ENCODE measurements at places on chromosomes 6 and 20.

DNA sequence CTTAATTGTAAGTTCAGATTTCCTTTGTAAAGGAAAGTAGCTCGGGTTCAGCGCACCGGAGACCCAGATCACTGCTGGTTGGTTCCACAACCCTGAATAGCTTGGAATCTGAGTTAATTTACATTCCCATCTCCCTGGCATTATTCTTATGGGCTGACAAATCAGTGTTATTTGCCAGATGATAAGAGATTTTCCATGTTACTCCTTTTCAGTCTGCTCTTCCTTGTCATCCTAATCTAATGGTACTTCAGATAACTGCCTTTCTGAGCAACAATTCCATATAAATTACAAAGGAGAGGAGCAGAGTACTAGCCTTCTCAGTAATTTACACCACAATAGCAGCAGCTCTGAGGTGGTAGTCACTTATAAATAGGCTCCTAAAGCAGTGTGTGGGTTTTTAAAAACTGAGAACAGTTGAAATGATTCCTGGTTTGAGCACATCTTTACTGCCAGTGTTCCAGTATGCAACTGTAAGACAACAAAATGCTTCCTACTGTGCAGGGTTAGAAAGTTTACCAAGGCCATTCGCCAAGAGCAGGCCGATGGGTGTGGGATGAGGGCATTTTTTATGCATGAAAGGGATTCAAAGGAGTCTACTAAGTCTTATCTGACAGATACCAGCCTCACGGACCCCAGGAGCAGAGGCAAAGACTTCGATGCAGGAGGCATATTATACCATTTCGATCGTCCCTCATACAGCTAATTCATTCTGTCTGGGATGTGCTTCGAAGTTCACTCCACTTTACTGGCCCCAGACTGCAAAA, 89.7 kb downstream of the NDUFAF5 start:
- DNase-seq, result peak; percentile 8

- no peak for DNase-seq
Observed at GRCh38 chr6:15504040-15504495, 158.8 kb downstream of the DTNBP1 start.

DNA sequence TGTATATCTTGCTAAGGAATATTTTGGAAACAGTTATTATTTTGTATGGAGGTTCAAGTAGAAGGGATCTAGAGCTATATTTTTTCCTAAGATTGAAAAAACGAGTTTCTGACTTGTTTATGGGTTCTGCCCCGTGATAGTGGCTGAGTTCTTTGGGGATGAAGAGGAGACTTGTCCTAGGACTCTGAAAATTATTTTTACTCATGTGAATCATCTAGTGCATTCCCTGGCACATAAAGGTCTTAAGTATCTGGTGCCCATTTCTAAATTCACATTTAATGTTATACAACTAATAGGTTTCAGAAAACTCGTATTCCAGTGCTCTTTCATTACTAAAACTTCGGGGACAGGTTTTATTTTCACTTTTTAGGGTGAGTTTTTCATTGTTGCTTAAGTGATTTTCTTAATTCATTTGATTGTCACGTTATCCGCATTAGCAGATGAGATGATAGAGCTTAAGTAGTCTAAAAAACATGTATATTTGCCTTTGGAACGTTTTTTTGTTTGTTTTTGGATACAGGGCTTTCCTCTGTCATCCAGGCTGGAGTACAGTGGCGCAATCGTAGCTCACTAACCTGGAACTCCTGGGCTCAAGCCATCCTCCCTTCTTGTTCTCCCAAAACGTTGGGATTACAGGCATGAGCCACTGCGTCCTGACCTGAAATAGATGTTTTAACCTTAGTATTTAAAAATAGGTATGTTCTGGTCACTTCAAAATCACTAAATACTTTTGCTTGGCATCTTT, 2.1 kb downstream of the NFYA start:
- DNase-seq, result no peak

DNA sequence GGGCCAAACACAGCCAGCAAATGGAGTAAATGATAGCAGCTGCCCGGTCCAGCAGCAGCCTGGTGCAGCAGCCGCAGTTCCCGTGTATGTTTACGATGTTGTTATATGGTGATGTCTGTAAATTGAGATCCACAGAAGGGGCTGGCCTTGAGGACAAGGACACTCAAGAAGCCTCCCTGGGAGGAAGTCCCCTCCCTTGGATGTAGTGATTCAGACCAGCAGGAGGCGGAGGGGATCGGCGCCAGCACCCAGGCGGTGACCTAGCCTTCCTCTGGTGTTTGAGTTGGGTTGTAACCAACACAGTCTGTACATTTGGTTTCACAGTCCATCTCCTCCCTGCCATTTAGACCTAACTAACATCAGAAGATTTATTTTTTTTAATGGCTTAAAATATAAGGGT, 187.8 kb downstream of the SYNDIG1 start:
- DNase-seq, result no peak

DNA sequence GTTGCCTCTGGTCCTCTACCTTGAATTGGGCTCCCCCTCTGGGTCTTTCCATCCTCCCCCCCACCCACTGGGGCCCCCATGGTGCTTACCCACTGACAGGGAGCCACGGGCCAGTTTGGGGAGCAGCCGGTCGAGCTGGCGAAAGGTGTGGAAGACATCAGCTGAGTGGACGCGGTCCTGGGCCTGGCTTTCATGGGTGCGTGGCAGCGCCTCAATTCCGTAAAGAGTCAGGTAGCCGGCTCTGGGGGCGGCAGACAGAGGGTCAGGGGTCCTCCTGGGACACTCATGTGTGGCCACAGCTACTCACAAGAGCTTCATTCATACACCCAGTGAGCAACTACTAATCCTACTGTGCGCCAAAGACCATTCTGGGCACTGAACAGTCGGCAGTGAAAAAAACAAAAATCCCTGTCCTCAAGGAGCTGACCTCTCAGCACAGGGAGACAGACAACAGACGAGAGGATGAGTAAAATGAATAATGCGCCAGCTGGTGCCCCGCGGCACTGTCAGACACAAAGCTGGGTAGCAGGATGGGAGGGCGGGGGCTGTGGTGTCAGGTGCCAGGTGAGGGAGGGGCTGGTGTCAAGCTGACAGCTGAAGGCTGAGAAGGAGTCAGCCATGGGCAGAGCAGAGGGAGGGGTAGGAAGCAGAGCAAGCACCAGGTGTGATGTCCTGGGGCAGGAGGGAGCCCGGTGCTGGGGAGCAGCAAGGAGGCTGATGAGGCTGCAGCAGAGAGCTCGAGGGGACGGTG, 28.3 kb downstream of the PTGIS start:
- DNase-seq, result peak; percentile 43

GRCh38 chr6:168514216-168514615, 73.2 kb downstream of the SMOC2 start:
- peak; percentile 49 for DNase-seq

DNA sequence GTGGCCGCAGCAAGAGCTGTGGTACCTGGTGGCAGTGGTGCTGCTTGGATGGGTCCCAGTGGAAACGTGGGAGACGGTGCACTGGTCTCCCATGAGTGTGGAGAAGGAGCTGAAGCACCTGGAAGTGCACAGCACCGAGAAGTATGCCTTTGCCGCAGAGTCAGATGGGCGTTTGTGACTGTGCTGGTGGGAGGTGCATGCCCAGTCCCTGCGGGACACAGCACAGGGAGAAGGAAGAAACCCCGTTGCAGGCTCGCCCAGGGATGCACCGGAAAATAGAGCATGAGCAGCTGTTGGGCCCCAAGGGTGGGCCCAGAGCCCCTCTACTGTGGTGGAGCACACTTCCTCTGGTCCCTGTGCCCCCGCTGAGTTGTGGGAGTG, 19.3 kb upstream of the RGS17 start:
- DNase-seq, result no peak

DNA sequence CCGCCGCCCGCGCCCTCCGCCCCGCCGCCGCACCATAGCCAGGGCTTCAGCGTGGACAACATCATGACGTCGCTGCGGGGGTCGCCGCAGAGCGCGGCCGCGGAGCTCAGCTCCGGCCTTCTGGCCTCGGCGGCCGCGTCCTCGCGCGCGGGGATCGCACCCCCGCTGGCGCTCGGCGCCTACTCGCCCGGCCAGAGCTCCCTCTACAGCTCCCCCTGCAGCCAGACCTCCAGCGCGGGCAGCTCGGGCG, 1.5 kb downstream of the FOXC1 start:
- DNase-seq, result peak; percentile 61

GRCh38 chr6:84258268-84258667, 30.8 kb upstream of the CEP162 start:
- no peak for DNase-seq

GRCh38 chr6:94133106-94133505, 713.7 kb upstream of the EPHA7 start:
- DNase-seq, result no peak

DNA sequence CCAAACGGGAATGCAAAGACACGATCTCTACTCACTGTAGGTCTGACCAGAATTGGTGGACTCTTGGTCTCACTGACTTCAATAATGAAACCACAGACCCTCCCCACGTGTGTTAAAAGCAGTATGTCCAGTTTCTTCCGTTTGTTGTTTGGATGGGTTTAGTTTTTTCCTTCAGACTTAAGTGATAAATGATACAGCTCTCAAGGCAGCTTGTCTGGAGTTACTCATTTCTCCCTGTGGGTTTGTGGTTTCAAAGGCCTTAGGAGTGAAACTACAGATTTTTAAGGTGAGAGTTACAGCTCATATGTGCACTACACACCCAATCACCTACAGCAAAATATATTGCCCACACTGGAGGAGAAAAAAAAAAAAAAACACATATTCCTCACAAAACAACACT, 86.7 kb upstream of the STMND1 start:
- no peak for DNase-seq

DNA sequence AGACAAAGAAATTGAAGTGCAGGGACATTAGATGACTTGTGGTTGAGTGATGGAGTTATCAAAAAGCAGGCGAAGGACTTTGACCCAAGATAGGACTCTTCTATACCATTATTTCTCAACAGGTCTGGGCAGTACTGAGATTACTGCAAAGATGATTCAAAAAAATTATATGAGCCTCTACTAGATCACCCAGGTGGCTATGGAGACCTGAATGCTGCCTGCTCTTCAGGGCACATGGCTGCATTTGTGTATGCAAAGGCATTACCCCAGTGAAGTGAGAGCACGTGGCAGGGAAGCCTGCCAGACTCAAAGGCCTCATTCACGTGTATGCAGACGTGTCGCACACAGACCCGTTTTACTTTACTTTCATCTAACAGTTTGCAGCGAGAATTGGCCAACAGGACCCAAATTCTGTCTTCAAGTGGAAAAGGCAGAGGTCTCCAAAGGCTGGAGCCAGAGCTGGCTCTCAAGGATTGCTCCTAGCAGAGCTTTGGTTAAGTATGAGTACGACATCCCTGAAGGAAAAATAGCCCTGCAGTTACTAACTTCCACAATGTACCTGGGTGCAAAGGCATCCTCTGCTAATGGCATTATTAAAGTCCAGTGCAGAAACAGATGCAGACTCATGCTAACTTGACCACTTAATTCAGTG, 113.8 kb upstream of the ARMC2 start:
- no peak for DNase-seq

DNA sequence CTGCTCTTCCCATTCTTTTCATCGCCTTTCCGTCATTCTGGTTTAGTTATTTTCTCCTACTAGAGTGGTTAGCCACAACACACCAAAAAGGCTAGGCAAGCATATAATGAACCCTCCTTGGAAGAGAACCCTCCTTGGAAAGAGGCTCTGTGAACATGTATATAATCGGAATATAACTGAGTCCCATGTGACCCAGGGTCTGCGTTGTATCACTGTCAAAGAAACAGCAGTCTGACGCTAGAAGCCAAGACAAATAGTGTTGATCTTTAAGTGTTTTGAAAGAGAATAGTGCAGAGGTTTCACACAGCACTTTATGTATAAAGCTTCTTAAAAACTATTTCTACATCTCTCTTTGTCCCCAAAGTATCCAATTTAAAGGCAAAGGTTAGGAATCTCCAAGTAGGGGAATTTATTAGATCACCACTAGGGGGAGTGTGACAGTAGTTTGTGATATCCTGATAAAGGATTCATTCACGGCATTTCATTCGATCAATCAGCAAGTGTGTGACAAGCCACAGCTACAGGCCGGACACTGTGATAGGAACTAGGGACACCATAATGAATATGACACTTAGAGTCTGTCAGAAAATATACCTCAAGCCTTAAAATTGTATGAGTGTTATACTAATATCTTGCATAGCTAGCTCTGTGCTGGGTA, 395.3 kb downstream of the CD109 start:
- peak; percentile 8 for DNase-seq

DNA sequence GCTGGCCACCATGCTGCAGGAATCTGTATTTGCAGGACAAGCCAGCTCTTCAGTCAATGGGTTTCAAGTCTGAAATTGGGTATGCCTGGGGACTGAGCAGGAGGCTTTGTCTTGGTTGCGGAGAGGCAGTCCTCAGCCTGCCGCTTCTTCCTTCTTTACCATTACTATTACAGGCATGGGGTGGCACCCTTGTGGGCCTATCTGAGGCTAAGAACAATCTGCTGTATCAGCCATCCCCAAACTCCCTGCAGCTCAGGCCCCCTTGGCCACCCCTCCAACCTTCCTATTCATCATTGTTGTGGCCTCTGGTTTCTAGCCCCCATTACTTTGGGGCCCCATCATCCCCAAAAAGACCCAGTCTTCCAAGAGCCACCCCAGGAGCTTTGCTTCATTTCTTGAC, 289.2 kb upstream of the FOXQ1 start:
- no peak for DNase-seq

DNA sequence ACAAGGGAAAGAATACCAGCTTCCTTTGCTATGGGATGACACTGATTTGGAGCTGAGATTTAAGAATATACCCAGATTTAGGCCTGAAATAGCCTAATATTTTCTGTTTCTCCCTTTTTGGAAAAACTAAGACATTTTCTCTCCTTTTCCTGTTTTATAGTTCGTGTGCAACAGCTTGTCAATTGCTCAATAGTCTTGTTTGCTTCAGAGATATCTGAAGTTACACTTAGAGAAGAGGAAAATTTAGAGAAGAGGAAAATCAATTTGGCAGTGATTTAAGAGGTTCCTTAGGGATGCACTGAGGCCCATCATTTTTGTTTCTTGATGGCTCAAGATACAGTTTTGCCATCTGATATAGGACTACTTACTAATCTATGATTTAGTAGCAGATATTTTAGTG, 398.6 kb downstream of the RFPL4B start:
- DNase-seq, result no peak

DNA sequence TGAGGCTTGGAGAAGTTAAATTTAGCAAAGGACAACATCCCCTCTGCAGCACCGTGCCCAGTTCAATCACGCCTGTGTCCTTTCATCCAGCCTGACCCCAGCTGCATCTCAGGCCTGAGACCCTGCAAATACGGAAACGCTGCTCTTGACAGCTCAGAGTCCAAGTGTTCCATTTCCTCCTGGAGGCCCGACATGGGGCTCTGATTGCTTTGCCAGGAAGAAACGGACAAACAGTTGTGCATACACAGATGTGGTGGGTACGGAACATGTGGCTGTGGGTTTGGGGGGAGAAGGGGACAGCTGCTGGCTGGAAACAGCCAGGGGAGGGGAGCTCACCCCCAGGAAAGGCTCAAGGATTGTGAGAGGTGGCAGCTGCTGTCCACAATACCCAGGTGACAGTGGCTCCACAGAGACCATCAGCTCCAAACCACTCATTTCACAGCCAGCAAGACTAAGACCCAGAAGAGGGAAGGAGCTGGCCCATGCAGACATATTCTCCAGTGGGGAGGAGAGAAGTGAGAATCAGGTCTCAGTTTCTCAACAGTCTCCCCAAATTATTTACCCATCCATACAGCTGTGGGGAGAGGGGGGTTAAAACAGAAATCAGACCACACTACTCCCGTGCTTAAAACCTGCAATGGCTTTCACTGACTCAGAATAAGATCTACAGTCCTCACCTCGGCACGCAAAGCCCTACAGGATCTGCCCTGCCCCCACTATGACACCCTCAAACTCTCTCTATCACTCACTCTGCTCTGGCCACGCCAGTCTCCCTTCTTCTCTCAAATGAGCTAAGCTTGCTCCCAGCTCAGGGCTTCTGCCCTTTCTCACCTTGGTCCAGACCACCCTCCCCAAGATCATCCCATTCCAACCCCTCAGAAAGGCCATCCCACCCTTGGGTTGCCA, 89.1 kb downstream of the PREX1 start:
- DNase-seq, result no peak

Measured in NCI-H1417 (cell line).